ENCODE measurements at places on chromosomes 2 and 18. TPM values are rescaled to one million over a fixed set of nuclear protein-coding genes. Genes with fewer than 3 reads are reported as not detected.
A peak's percentile ranks its signal among the peaks of the same experiment; 100 is the strongest.

PTPRN gene
- not detected for total RNA-seq

DTNA gene
- 12.1 TPM for total RNA-seq

- DNase-seq = no peak
Measured at GRCh38 chr2:73759285-73759764, 20.6 kb downstream of the DUSP11 start.

DNA sequence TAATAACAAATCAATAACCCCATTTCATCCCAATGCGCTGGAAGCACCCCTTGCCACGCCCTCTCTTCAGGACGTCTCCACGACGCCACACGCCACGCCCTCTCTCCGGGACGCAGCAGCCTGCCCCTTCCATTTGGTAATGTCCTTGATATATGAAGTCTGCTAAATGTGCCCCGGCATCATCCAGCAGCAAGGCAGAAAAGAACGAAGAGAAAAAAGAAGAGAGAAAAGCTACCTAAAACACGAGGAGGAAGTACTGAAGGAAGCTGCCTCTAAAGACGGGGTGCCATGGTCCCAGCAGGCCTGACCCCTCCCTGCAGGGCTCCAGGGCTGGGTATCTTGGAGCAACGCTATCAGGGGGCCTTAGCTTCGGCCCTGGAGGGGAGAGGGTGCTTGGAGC is 41.8 kb downstream of the CNGA3 start:
- DNase-seq = no peak

GRCh38 chr2:20465716-20466394 is 19.0 kb downstream of the RHOB start:
- no peak for DNase-seq

GALNT14 gene
- not detected for total RNA-seq

DNA sequence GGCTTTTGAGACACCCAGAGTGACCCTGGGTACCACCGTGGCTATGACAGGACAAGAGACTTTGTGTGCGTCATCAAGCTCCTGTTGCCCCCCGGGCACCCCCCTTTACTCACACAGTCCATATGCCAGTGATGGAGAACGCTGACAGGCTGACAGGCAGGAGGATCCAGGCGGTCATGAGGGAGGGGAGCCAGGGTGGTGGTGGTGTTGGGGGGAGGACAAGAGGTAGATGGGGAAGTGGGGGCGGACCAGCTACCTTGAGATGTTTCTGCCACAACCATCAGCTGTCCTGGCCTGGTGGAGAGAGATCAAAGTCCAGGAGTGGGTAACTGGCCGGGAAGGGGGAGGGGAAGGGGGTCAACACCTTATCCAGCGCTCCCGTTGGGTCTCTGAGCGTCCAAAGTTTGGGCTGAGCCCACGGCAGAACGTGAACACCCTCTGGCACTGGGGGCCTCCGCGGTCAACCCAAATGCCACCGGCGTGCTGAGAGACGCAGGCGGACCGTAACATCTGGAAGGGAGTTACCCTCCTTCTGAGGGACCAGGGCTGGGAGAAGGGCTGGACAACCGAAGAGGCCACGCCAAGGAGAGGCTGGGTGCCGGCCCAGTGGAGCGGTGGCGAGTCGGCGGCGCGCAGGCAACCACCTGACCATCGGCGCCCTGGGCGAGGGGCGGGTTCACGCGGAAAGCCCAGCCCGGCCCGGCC is 575 bp downstream of the TMEM150A start:
- DNase-seq = peak; percentile 61

TUBA4B gene
- total RNA-seq = 0.29 TPM

DNA sequence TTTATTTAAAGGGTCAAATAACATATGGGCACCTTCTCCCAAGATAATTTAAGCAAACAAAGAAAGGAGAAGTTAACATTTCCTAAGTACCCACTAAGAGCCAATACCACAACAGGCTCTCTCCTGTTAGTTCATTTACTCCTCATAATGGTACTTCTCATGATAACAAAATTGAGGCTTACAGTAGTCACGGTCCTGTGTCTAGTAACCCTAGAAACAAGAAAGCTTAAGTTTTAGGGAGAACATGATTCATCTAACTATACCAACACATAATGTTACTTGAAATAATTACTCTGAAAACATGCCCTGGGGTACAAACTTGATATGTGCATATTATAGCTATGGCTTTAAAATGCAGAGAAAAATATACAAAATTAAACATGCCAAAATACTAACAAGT is 19.8 kb downstream of the IWS1 start:
- DNase-seq = no peak

HNRNPLL gene
- 91.9 TPM for total RNA-seq

DNA sequence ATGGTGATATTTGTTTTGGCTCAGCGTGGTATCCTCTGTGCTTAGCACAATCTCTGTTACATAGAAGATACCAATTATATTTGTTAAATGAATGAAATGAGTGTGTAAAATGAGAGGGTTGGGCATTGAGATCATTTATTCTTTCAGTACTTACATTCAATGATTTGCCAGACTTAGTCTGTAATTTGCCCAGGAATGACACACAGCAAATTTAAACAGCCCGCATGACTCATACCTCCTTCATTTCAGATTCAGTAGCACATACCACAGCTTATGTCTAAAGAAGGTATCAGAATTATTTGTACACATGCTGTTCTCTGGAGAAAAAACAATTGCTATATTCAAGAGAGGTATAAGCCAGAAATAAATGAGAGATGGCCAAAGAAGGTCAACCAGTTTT is 37.0 kb downstream of the KLHL14 start:
- DNase-seq = peak; percentile 23

WNT10A gene
- not detected for total RNA-seq

CCT4 gene
- 437 TPM for total RNA-seq

LPIN1 gene
- total RNA-seq = 9.7 TPM

DSG4 gene
- not detected for total RNA-seq

GRCh38 chr2:191155608-191156071 is 4.8 kb upstream of the STAT4 start:
- DNase-seq = no peak

DNA sequence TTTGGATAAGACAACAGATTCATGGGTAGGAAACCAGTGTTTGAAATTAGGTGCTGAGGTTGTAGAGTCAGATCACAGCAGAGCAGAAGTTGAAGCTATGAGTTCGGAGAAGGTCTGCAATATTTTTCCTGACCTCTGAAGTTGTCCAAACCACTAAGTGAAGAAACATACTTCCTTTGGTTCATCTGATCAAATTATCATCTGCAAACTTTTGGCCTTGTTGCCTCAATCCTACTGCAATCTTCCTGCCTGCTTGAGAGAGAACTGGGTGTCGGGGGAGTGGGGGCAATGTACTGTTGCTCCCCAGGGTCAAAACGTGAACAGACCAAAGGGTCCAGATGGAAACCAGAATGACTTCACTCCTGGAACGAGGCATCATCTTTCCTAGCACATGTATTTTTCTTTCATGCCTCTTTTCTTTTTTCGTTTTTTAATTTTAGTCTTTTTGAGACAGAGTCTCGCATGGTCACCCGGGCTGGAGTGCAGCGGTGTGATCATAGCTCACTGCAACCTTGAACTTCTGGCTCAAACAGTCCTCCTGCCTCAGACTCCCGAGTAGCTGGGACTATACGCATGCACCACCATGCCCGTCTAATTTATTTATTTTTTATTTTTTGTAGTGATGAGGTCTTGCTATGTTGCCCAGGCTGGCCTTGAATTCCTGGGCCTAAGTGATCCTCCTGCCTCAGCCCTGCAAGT is 42.7 kb downstream of the RAB31 start:
- DNase-seq = no peak

DNA sequence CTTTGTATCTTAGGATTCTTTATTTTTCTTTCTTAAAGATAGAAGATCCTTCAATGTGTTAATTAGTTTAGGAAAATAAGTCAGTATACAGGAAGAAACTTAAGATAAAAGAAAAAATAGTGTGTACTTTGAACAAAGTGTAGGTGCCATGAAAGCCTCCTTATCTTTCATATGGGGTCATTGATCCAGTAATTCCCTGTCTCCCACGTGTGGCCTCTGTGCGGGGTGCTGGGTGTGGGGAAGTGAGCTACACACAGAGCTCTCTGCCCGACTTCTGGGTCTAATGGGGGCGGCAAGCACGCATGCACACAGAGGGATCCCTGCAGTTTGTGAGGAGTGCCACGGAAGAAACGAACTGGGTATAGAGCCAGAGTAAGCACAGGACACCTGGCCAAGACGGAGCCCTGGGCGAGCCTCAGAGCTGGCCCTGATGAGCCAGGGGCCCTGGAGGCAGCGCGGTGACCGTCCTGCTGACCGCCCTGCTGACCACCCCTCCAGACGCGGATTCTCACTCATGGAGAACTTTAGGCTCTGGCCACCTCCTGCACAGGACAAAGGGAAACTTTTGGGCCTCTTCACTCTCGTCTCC is 253.5 kb downstream of the ACKR3 start:
- no peak for DNase-seq

GRCh38 chr2:86750240-86750839 is 30.2 kb downstream of the RMND5A start:
- DNase-seq = no peak

DNA sequence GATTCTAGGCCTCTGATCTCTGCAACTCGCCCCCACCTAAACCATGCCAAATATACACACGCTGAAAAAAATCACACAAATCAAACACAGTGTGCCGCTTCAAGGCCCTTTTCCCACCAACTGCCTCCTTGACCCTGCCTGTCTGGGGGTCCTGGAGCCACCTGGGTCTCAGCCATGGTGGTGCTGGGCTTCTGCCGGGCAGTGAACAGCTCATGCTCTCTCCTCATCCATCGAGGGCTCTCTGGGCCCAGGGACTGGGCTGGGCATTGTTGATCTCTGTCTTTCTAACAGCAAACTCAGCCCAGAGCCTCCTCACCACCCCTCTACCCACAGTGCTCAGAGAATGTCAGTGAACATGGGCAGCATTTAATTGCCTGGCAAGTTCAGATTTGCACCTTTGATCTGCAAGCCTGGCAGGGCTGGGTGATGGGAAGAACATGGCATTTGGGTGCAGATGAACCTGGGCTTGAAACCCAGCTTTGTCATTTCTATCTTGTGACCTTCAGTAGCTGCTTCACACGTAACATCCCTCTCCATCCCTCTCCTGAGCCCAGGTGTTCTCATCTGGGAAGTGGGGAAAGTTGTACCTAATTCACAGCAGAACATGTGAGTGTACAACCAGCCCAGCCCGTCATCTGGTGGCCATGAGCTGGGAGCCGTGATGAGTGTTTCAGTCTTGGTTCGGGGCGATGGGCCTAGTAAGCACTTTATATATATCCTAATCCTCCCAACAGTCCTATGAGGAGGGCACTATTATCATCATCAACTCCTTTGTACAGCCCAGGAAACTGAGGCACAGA is 46.1 kb downstream of the SDC1 start:
- DNase-seq = no peak

FBXO48 gene
- total RNA-seq = 0.59 TPM

- DNase-seq = no peak
Measured at GRCh38 chr2:15599994-15600393, 8.3 kb downstream of the DDX1 start.

GRCh38 chr2:168712053-168712452 is 90.4 kb upstream of the NOSTRIN start:
- DNase-seq = no peak

CABYR gene
- total RNA-seq = 0.38 TPM

GRCh38 chr2:39779341-39779851 is 338 bp upstream of the THUMPD2 start:
- no peak for DNase-seq

DNA sequence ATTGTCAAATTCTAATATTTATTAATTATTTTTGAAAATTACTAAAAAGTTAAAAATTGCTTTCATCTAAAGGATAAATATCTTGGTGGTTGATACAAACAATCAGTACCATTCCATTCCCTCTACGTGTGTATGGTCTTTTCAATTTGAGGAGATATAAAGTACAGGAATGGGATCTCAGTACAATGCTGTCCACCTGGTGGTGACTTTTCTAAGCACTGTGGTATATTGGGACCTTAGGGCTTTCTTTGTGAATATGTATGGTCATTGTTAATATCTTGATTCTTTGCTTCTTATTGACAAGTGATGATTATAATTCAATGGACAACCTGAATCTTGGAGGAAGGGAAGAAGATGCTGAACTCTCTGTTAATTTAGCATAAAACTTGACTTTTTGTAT is 83.1 kb downstream of the NBEAL1 start:
- DNase-seq = peak; percentile 36

- DNase-seq = no peak
Measured at GRCh38 chr2:111958901-111959300, 60.5 kb downstream of the MERTK start.

DSEL gene
- total RNA-seq = 0.06 TPM

LIMS2 gene
- 1.0 TPM for total RNA-seq

APOB gene
- total RNA-seq = 2,017 TPM

CIB4 gene
- total RNA-seq = not detected

DNA sequence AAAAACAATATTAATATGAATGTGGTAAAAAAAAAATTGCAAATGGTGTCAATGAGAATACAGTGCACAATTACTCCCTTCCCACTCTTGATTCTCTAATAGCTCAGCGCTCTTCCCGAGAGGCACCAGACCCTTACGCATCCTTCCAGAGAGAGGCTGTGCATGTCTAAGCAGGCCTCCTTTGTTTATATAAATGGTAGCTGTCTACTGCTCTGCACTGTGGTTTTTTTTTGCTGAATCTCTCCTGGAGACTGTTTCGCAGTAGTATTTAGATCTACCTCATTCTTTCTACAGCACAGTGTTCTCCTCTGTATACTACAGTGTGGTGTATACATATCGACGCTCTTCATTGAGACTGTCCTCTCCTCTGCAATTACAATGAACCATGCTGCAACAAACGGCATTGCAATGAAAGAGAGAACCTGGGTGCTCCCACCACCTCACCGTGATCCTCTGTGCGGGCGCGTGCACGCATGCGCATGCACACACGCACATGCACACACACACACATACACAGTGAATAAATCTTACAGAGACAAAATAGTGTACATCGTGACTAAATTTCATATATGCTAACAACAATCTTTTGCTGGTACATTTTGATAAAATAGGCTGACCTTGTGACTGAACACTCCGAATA is 19.4 kb downstream of the SEPTIN10 start:
- DNase-seq = no peak

FHL2 gene
- total RNA-seq = 1.9 TPM

- no peak for DNase-seq
Measured at GRCh38 chr2:113116100-113116958, 11.1 kb upstream of the IL1RN start.

DNA sequence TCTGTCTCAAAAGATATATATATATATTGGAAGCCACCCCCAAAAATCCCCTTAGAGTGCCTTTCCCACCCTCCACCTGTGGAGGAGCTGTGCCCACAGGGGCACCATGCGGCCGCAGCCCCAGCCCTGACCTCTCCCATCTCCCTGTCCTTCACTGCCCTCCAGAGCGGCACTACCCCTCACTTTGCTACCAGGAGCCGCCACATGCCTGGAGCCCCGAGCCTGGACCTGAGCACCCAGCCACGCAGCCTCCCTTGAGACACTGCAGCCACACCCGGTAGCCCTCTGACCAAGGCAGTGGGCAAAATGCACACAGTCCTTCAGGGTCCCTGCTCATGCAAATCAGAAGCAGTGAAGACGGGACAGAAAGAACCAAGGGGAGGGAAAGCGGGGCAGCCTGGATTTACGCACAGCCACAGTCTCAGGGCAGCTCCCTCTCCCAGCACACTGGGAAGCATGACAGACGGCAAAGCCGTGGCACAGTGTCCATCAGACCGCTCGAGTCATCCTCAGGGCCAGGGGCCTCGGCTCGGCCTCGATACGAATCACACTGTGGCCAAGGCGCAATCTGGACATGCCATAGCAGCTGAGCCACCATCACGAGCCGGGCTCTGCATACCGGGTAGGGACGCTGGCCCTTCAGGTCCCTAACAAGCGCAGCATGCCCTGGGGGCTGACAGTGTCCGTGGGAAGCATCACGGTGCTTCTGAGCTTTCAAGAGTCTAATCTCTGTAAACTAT is 10.1 kb downstream of the HDAC4 start:
- no peak for DNase-seq

- no peak for DNase-seq
Measured at GRCh38 chr2:99140860-99141109, 722 bp upstream of the C2orf15 start.
